ENCODE measurements at places on chromosomes 4 and X.

DNA sequence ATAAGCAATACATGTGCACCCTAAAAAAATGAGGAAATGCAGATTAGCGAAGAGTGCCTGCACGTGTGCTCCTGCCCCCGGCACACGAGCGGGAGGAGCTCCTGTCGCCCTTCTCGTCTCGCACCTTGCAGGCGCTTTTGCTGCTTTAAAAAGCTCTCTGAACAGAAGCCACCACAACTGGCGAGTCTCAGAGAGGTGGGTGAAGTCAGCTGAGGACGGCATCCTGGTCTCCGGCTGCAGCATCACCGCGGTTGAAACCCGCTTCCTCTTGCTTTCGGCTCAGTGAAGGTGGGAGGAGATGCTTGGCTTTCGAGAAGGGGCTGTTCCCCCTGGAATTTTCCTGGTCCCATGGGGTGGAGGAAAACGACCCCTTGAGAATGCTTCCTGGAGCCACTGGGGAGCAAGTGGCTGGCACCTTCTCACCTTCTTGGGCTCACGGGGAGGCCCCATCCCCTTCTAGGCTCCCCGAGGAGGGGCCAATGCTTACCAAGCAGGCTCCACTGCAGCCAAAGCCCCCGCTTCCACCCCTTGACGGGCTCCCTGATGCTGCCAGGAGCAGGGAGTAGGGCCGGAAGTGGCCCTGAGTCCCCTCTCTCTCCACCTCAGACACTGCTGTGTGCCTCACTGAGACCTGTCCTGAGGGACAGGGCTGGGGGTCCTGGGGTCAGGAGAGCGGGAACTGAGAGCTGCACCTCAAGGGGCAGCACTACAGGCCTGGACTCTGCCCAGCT, 29.2 kb upstream of the MXD4 start:
- no peak for DNase-seq

DNA sequence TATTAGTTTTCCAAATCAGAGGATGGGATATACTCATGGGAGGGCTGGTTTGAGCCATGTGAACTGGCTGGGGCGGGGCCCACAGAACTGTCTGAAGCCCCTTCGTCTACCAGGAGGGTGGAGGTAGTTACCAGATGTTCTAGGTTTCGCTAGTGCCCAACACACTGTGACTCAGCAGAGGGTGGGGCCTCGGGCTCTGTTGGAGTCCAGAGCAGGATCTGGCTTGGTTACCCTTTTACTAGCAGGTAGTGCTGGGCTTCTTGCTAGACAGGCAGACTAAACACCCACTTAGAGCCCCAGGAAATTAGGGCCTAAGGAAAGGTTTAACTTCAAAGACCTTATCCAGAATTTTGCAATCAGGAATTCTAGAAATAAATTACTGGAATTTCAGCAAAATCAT, 56.2 kb upstream of the CHRDL1 start:
- peak; percentile 39 for DNase-seq

GRCh38 chr4:68180849-68181526, 51.3 kb upstream of the TMPRSS11F start:
- DNase-seq = no peak

GRCh38 chrX:49059681-49060085, 884 bp downstream of the CCDC120 start:
- DNase-seq = no peak

DNA sequence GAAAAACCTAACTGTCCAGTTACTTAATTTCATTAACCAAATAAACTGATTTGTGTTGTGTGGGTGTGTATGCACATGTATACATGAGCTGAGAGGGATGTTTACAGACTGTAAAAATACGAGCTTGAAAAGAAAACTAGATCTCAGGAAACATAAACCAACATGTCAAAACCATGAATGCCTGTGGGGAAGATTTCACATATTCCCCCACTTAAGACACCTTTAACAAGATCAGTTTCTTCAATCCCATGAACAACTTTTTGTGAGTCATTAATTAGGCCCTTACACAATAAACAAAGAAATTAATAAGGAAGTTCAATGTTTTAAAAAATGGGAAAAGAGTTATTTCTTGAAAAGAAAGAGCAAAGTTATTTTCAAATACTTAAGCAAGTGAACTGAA, 170.8 kb downstream of the ZNF674 start:
- no peak for DNase-seq

GRCh38 chrX:69387567-69388487, 116.3 kb upstream of the NALF2 start:
- DNase-seq = peak; percentile 21

DNA sequence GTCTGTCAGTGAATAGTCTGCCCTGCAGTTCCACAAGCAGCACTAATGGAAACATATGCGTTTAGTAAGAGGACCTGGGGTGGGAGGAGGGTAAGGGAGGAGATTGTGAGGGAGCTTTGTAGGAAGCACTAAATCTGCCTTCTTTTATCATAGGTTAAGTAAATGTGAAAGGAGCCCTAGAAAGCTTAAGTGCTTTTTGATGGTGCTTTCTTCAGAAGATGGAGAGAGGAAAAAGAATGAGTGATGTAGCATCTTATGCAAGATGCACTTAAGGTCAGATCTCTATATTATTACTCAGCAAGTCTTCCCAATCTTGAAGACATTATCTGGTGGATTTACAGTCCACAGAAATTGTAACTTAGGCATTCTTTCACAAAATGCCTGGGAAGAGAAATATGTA, 322.7 kb downstream of the PDHA2 start:
- no peak for DNase-seq

- no peak for DNase-seq
These were observed 170.5 kb upstream of the TBC1D9 start for GRCh38 chr4:140926672-140927071.

- peak; percentile 47 for DNase-seq
These were observed 136.6 kb downstream of the STAG2 start for GRCh38 chrX:124098089-124098488.

DNA sequence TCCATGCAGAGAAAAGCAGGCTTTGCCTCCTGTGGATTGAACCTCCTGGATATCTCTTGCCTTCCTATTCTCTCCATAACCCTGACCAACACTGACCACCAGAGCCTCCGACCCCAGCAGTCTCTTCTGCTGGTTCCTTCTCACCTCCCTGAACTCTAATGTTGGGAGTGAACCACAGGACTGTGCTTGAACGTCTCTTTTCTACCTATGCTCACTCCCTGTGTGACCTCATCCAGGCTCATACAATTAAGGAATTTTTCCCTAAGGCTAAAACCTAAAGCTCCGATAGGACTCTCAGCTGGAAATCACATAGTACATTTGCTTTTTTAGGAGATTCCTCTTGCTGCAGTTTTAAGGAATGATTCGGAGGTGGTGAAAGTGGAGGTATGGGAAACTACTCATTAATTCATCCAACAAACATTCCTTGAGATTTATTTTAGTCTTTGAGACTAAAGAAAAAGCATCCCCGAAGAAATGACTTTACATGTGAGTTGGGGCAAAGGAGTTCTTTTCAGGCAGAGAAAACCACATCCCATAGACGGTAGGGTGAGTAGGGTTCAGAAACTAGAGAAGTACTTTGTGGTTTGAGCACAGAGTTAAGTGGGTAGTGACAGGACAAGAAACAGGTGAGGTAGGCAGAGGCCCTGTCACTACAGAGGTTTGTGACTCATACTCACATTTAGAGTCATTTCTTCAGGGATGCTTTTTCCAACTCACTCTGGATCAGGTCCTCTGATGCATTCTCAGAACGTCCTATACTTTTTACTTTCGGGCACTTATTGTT, 30.8 kb downstream of the NDNF start:
- no peak for DNase-seq

DNA sequence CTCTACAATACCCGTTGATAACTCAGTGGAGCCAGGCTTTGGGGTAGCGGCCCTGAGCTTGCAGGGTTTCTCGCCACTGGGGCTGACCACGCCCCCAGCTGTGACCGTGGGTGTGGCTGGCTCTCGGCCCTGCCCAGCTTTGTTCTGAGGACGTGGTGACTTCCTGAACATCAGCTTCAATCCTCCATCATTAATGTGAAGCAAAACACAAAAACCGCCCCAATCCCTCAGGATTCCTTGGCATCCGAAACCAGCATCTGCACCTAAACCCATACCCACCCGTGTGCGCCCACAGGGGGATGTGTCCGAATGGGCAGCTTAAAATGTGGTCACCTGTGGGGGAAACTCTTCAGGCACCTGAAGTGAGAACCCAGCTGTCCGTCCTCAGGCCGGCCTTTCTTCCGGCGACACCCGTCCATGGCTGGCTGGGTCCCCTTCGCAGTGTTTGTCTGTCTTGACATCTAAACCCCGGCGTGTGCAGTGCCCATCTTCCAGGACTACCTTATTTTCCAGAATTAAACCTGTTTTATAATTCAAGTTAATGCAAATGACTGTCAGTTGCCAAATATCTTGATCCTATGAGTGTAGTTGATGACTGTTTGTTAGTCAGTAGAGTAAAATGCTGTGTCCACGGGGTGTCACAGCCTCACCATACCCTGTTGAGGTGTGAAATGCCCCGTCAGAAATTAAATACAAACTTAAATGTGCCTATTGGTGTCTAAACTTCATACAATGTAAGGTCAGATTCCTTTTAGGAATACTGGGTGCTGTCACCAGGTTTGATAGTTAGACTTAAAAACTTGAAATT, 27.3 kb downstream of the NELFA start:
- DNase-seq = peak; percentile 54

GRCh38 chr4:121408-122084, 2.8 kb upstream of the ZNF718 start:
- no peak for DNase-seq

GRCh38 chrX:31807165-31807564, 735.3 kb upstream of the FTHL17 start:
- no peak for DNase-seq

DNA sequence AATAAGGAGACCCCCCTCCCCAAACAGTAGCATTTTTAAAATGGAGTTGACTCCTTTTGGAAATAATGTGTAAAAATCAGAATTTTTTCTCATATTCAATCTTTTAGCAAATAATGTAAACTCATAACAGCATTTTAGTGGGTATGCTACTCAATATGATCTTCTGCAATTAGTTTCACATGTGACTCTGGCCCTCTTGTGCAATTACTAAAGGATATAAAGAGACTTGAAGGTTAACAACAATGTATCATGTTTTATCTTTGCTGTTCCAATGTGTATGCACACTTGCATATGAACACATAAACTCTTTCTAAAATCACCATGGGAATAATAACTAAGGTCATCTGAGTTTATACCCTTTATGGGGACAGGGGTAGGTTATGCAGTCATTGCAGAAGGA, 39.9 kb upstream of the RXFP1 start:
- no peak for DNase-seq

GRCh38 chr4:125115941-125116340, 198.8 kb upstream of the FAT4 start:
- DNase-seq = no peak

DNA sequence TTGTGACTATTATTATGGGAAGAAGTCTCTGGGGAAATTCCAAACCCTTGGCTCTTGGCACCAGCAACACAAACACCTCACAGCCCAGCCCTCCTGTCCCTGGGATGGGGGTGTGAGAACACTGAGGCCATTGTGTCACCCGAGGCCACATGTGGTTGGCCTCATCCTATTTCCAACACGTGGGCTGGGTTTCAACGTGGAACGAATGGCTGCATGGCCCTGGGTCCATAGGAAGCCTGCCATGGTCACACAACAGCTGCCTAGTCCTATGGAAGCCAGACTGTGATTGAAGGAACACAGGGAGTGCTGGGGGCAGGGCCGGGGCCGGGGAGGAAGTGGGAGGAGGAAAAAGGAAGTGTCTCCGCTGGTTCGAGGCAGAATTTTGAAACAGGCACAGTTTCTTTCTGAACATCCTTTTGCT, 10.0 kb downstream of the CLCN4 start:
- DNase-seq = no peak

- peak; percentile 77 for DNase-seq
These were observed 10.4 kb downstream of the AFP start for GRCh38 chr4:73446336-73446938.

DNA sequence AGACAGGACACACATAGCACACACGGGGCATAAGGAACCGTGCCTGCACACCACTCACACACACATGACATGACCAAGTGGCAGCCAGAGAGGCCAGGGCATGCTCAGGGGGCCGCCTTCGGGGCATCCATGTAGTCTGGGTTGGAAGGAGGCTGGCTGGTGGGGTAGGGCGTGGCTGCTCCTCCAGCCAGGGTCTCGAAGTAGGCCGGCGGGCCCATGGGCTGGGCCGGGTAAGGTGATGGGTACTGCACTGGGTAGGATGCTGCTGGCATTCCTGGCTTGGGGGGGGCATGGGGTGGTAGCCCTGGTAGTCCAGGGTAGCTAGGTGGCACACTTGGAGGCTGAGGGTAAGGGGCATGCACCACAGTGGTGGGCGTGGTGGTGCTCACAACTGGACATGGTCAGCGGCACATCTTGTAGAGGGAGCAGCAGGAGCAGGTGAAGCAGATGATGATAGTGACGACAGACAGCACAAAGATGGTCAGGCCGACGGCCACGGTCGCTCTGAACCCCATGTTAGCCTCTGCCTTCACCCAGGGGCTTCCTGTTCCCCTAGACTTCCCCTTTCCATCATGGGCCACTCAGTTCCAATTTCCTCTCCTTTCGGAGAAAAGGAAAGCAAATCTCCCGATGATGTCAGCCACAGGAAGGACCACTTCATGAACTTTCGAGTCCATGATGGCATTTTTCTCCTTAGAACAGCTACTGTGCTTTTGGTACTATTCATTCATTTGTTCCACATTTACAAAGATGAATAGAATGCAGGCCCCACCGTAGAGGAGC, 10.9 kb upstream of the DDX3X start:
- DNase-seq = no peak

DNA sequence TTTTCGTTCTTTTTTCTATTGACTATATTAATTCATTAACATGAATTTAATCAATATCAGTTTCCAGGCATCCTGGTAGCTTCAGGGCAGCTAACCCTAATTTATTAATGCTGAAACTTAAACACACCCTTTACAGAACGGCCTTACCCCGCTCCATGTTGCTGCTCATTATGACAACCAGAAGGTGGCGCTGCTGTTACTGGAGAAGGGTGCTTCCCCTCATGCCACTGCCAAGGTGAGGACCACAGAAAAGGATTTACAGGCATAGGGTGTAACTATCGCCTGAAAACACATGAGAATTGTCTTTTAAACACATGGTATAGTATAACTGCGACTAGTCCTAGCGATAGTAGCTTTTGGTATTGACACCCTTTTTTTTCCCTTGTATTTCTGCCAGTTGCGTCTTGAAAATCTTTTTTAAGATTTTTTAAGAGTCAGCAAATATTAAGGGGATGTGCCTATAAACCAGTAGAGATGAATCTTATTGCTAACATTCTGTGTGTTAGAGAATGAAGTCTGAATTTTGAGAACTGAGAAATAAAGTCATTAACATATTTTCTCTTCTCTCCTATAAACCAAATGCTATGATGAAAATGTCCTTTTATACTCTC, 229.0 kb downstream of the ANK2 start:
- peak; percentile 77 for DNase-seq

- DNase-seq = no peak
These were observed 41.9 kb downstream of the ARHGEF38 start for GRCh38 chr4:105594099-105595010.

GRCh38 chr4:73721909-73722308, 18.5 kb upstream of the CXCL8 start:
- no peak for DNase-seq

DNA sequence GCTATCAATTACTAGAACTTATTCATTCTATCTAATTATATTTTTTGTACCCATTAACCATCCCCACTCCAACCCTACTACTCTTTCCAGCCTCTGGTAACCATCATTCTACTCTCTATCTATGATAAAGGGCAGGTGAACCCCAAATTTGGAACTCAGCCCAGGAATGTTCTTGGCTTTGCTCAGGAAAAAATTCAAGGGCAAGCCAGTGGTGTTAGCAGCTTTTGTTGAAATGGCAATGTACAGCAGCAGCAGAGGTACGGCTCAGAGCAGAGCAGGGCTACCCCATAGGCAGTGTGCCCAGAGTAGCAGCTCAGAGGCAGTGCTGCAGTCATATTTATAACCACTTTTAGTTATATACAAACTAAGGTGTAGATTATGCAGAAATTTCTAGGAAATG, 138.2 kb downstream of the RNF150 start:
- no peak for DNase-seq
